ENCODE measurements at places on chromosomes 5 and 9. TPM values are rescaled to one million over a fixed set of nuclear protein-coding genes. Genes with fewer than 3 reads are reported as not detected.

PCDHA7 gene
- 1.5 TPM for total RNA-seq

BARX1 gene
- not detected for total RNA-seq

GNA14 gene
- total RNA-seq = 2.6 TPM

ENHO gene
- not detected for total RNA-seq

OLFML2A gene
- 0.98 TPM for total RNA-seq

TENT4A gene
- total RNA-seq = 8.9 TPM

CYSRT1 gene
- total RNA-seq = 0.12 TPM

FIBCD1 gene
- 2.4 TPM for total RNA-seq

POU5F2 gene
- 0.45 TPM for total RNA-seq

CTNND2 gene
- not detected for total RNA-seq

CATSPER3 gene
- total RNA-seq = not detected

HTR4 gene
- total RNA-seq = 0.08 TPM

TTC16 gene
- under 0.01 TPM for total RNA-seq

CER1 gene
- not detected for total RNA-seq

EIF4E1B gene
- not detected for total RNA-seq

CNTNAP3 gene
- 5.6 TPM for total RNA-seq

FAM163B gene
- total RNA-seq = not detected

IFNW1 gene
- total RNA-seq = not detected

RNF38 gene
- 7.3 TPM for total RNA-seq

RECK gene
- 44.8 TPM for total RNA-seq

LMX1B gene
- total RNA-seq = not detected

CDH10 gene
- 0.70 TPM for total RNA-seq

ATOSB gene
- total RNA-seq = 25.1 TPM

RNF145 gene
- 37.7 TPM for total RNA-seq

REEP2 gene
- total RNA-seq = 18.3 TPM

TERT gene
- total RNA-seq = not detected

ZNF366 gene
- total RNA-seq = under 0.01 TPM

DDX4 gene
- not detected for total RNA-seq

STC2 gene
- 503 TPM for total RNA-seq

PTGS1 gene
- 27.1 TPM for total RNA-seq

PTAR1 gene
- total RNA-seq = 55.2 TPM

KCTD16 gene
- 3.4 TPM for total RNA-seq

FRMD3 gene
- total RNA-seq = 0.94 TPM

SOHLH1 gene
- total RNA-seq = not detected

ABO gene
- total RNA-seq = not detected

DRD1 gene
- 0.70 TPM for total RNA-seq

DAB2 gene
- total RNA-seq = 39.8 TPM

Measured in smooth muscle cell of the coronary artery (primary cell).